ENCODE measurements at places on chromosomes 11 and 22.

- no peak for DNase-seq
These were observed 4.7 kb downstream of the DDIAS start for GRCh38 chr11:82906236-82906635.

DNA sequence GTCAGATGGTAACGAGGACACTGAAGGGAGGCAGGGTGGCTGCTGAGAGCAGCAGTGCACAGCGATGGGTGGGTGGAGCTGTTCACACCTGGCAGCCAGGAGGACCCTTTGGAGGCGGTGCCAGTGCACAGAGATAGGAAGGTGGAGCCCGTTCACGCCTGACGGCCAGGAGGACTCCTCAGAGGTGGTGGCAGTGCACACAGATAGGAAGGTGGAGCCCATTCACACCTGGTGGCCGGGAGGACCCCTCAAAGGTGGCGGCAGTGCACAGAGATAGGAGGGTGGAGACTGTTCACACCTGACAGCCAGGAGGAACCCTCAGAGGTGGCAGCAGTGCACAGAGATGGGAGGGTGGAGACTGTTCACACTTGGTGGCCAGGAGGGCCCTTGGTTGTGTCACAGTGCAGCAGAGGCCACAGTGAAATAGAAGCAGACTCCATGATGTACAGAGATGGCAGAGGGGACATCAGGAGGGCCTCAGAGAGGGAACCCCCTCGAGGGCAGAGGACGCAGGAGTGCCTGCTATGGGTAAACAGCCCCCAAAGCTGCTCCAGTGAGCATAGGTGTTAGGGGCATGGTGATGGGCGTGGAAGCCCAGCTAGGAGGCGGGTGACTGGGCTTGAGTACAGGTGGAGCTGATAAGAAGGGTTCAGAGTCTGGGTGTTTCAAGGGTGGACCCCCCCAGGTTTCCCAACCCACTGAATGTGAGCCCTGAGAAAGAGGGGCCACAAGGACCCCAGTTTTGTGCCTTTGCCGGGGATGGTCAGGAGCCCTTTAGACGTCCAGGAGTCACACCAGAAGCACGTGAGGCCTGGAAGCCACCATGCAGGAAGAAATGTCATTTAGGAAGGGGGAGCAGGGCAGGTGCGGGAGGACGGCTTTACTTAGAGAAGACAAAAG lies 566.7 kb downstream of the BRD1 start:
- DNase-seq = no peak

- peak; percentile 67 for DNase-seq
These were observed 7.0 kb downstream of the SEPTIN3 start for GRCh38 chr22:41976070-41976901.

GRCh38 chr11:69080257-69080995 lies 31.7 kb downstream of the TPCN2 start:
- no peak for DNase-seq

GRCh38 chr22:26214466-26214865 lies 45.2 kb downstream of the SEZ6L start:
- no peak for DNase-seq

- DNase-seq = no peak
These were observed 290.7 kb downstream of the NTM start for GRCh38 chr11:131661132-131661531.

DNA sequence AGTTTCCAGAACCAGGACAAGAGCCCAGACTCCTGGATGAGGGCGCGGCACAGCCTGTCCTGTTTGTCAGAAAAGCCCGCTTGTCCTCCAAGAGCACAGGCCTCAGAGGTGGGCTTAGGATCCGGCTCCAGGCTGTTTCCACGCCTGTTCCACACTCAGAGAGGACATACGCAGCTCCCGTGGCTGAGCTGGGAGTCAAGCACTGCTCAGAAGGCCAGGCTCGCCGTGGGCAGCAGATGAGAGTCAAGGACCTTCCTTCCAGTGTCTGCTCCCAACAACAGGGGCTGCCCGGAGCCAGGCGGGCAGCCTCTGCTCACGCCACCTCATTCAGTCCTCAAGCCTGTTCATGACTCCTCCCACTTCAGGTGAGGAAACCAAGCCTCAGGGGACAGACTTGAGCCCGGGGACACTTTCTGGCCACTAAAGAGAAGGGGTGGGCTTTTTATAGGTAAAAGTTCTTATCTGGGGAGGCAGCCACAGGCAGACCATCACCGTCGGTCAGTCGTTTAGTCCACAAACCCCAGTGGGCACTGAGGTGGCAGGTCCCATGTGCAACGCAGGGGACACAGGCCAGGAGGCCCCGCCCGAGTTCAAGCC lies 3.8 kb downstream of the CYB5R3 start:
- no peak for DNase-seq

DNA sequence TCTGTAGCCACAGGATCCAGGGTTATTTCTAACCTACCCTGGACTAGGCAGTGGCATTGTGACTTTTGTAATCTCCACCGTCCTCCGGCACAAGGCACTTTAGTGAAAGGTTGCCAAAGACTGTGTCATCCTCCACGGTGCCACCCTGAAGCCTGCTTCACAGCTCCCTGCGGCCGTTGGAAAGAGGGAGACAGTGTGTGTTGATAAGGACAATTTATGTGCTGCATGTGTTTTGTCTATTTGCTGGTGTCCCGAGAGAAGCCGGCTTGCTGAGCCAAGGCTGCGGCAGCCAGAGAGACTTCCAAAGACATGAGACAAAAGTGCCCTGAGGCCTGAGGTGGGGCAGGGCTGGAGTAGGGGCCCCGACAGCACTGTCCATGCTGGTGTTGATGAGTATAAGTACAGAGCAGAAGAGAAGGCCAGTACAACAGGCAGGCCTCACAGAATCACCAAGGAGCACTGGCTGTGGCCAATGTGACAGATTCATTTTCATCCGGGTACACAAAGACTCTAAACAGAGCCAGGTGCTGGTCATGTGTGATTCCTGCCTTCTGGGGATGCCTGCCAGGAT lies 40.9 kb downstream of the GALNT18 start:
- DNase-seq = no peak

- peak; percentile 34 for DNase-seq
These were observed 2.1 kb upstream of the OR52D1 start for GRCh38 chr11:5486421-5486820.

GRCh38 chr11:32374261-32374711 lies 61.1 kb downstream of the WT1 start:
- DNase-seq = peak; percentile 18

DNA sequence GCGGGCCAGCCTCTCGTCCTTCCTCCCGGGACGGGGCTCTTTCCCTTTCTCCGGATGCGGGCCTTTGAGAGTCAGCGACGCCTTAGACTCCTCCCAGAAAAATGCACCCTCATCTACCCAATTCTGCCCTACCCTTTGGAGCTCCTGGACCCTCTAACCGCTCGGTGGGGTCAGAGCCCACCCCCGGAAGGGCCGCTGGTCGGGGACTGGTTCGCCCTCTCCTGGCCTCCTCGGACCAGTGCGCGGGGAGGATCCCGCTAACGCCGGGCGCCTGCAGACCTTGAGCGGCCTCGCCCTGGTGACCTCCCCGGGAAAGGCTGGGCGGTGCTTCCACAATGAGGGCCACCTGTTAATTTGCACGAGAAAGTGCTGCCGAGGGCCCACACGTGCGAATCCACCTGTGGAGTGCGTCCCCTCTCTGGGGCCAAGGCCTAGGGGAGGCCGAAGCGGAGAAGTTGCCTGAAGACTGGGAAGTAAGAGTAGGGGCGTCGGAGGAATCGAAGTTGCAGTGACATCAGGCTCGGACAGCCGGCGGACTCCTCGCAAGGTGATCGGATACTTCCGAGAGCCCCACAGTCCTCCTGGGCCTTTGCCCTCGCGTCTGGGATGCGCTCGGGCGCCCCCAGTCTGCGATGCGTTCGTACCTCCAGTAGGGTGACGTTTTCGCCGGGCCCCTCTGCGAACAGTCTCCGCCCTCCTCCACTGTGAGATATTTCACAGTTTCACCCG lies 61.5 kb downstream of the ENDOD1 start:
- peak; percentile 89 for DNase-seq

- no peak for DNase-seq
These were observed 9.6 kb downstream of the SCARF2 start for GRCh38 chr22:20427945-20428417.

GRCh38 chr11:102216433-102217075 lies 100.7 kb upstream of the BIRC3 start:
- DNase-seq = no peak

DNA sequence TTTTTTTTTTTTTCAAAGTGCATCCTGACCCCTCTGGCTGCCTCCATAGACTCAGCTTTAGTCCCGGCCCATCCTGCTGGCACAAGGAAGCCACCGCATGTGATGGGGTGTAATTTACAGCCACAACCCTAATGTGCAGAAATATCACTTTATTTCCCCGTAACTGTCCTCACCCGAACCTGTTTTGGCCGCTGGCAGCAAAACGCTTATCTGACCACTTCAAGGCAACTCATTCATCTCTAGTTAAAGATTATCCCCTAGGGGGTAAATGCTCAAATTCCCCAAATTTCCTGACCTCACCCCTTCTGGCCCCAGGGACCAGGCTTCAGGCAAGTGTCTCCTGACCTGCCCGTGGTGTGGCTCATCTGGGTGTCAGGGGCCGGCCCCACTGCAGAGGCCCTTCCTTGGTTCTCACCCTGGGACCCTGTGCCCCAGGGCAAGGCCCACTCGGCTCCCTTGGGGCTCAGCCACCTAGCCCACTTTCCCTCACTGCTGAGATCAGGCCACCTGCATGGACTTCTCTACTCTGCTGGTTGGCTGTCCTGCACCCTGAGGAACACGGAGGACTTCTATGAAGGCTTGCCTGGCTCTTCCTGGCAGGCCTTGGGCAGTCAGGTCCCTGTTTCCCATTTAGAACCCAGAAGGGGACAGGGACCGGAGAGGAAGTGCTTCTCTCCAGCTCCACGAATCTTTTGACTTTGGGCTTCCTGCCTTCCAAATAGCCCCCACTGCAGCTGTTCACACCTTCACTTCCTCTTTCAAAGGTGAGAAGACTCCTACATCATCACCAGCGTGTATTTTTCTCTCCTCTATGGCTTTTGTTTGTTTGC lies 53.3 kb downstream of the WNT11 start:
- DNase-seq = no peak

DNA sequence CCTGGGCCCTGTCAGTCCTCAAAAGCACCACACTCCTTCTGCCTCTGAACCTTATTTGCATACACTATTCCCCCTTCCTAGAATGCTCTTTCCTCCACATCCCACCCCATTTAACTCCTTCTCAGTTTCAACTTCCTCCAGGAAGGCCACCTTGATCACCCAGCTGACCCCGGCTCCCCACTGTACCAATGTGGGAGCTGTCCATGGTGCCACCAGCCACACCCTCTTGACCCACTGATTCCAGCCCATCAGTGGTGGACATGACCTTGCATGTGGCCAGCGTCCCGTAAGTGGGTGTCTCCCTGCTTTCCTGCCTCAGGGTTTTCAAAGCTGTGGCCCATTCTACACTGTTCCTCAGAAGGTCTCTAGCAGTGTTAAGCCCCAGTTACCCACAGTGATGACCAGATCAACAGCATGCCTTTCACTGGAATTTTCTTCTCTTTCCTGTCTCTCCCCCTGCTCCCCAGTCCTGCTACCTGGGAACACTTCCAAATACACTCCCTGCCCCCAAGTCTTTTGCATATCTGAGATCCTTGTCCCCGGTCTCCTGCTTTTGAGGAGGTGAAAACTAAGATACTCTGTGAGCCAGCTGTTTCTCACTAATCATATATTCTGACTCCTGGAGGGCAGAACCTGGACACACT lies 346.6 kb downstream of the MN1 start:
- no peak for DNase-seq

DNA sequence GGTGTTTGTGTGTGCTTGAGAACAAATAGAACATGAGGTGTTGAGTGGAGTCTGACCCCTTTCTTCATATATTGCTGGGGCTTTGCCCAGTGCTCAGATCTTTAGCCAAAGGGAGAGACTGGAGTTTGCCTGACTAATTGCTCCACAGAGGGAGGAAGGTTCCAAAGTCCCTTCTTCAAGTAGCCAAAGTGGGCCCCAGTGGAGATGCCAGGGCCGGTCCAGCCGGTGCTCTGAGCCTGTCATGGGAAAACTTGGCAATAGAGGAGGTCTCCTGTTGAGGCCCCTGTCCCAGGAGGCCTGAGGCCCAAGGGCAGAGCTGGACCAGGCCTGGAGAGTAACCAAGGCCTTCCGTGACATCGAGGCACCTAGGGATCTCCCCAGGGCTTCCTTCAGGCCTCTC lies 112.3 kb downstream of the DSCAML1 start:
- no peak for DNase-seq

DNA sequence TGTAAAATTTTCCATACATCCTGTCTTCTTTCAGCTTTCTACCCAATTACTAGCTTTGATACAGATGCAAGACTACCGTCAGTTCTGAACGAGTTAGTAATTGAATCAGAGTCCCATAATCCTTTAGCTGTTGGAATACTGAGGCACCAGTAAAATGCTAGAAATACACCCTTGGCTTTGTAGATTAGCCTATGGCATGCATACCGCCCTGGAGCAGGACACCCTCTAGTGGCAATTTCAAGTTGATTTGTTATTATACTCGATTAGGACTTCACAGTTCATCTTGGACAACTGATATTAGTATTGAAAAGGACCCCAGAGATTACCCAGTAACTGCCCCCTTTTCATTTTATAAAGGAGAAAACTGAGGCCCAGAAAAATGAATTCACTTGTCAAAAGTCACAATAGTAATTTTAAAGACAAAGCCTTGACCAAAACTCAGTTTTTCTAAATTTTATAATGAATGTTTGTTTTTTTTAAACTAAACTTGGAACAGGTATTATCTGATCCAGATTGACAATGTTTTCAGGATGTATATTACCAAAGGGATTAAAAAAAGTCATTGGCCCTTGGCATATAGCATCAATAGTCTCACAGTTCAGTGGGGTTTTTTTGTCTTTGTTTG lies 72.6 kb downstream of the HIPK3 start:
- DNase-seq = peak; percentile 17

DNA sequence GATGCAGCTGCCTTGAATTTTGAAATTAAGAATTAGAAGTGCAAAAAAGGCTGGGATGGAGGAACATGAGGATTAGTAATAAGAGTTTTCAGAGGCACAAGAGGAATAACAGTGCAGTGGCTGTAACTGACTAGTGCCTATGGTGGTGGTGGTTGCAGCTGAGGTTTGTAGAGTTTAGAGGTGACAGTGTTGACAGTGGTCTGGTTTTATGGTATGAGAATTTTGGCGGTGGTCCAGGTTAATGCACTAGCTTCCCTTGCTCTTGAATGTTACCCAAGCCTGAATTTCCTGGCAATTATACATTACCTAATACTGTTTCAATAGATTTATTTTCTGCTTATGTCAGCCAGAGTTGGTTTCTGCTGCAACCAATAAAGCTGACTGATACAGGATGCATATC lies 112.8 kb upstream of the C11orf87 start:
- DNase-seq = no peak

- DNase-seq = no peak
These were observed 56.2 kb downstream of the SLC22A12 start for GRCh38 chr11:64647019-64647779.

DNA sequence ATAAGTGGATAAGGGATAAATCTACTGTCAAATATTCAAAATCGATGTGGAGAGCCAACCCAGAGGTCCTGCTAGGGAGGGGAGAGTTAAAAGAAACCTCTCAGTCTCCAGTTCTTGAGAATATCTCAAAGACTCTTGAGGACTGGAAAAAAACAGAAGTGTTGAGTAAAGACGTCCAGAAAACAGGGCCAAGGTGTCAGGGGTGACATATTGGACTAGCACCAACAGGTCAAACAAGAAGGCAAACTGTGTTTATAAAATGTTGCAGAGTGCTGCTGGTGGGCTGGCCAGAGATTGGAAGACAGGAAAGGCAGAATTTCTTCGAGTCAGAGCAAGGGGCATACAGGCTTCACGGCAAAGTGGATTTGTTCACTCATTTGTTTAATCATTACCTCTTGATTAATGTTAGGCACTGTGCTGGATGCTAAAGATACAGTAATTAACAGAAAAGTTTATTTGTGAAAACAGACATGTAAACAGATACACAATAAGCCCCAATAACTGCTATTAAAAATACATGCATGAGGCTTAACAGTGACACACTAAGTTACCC lies 33.7 kb upstream of the SMPD1 start:
- DNase-seq = no peak

GRCh38 chr11:101127197-101127698 lies 2.4 kb downstream of the PGR start:
- DNase-seq = no peak
